Stimulated activated CD8-positive, alpha-beta memory T cell treated with anti-CD3 and anti-CD28 coated beads, Interleukin-4, amount 100 ng/mL, for 1 hour (primary cell): ENCODE measurements at places on chromosomes 1 and 21.

GRCh38 chr1:181849071-181849470, 212.4 kb downstream of the ZNF648 start:
- DNase-seq = no peak

DNA sequence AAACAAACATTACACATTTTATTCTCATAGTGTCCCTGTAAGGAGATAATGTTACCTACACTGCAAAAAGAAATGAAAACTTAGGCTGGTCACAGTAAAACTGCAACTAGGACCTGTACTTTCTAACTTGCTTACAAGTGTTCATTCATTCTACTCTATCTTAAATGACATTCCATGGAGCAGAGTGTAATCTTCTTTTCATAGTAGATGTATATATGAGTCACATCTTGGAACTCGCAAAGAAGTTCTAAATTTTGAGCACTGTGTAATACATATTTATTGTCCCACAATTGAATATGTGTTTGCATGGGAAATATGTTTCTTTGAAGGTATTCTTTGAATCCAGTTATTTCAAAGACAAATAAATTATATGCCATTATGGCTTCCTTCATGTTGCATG, 1258.5 kb upstream of the ADGRL2 start:
- DNase-seq = no peak

DNA sequence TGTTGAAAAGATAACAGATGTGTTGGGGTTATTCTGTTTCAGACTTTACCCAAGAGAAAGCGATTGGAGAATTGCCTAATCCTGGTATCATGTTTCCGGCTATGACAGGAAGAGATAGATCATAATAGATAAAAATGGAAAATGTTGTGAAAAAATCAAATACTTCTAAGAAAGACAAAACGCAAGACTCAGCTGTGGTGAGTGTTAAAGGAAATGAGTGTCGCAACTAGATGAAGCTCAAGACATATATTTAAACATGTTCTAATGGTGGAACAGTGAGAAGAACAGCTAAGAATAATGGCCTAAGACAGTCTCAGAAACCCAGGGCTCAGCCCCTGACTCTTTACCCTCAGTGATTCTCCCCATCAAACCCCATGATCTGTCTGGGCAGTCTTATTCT, 426.7 kb upstream of the RUNX1 start:
- DNase-seq = no peak

DNA sequence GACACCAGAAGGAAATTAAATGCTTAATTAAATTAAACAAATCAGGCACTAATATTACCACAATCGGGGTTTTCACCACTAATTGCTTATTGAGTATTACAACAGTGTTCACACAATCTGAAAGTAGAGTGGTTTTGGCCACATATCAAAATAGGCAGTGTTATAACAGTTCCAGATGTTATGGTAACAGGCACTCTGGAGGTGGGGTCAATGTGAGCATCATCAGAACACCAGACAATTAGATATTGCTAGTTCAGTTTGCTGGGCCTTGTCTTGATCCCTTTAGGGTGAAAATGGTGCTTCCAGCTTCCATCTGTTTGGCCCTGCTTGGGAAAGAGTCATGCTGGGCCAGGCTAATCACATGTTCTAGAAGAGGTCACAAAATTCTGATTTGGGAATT, 14.5 kb upstream of the DDAH1 start:
- no peak for DNase-seq

- DNase-seq = no peak
These were observed 60.5 kb upstream of the HP1BP3 start for GRCh38 chr1:20847611-20848080.

DNA sequence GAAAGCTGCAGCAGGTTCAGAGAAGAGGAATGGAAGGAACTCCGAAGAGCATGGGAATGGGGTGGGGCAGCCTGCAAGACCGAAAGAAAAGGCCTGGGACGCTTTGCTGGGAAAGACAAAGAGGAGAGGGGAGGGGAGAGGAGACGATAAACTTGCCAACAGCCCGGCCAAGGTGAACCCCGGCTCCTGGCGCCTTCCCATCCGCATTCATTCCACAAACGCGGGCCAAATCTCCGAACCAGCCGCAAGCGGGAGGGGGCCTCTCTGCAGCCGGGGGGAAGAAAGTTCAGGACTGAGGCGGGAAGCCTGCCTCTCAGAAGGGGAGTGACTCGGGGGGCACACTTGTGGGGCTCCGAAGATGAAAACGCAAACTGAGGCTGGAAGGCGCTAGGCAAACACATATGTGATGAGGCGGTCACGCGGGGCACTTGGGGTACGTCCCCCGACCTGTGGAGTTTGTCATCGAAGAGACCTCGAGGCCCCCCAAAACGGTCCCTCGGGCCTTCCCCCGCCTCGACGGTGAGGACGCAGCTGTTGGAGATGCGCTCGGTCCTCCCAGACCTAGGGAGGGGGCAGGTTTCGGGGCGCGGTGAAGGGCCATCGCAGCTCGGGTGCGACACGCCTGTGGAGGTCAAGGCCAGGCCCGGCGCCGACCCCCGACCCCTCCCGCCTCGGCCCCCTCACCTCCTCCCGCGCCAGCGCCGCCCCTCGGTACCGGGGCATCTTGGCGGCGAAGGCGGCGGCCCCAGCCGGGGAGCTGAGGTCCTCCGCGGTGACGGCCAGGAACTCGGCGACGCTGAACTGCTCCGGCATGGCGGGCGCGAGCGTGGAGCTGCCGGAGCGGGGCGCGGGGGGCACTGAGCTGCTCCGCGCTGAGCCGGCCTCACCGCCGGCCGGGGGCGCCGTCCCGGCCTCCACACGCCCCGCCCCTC, at the start of gene ASAP3:
ASAP3 (minus strand) TSS at position 859 of the 932 bp plus-strand sequence; CDS start at position 813, 46 bp downstream.
- DNase-seq = no peak

- no peak for DNase-seq
These were observed 67.4 kb downstream of the DMRTB1 start for GRCh38 chr1:53526451-53527101.

DNA sequence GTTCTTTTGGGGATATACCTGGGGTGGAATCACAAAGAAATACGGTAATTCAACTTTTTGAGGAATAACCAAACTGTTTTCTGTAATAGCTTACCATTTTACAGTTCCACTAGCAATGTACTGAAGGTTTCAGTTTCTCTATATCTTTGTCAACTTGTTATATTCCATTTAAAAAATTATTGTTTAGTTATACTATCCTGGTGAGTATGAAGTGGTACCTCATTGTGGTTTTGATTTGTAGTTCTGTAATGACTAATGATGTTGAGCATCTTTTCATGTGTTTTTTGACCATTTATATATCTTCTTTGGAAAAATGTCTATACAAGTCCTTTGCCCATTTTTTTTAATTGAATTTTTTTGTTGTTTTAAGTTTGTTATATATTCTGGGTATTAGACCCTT, 39.4 kb downstream of the MAST2 start:
- no peak for DNase-seq

DNA sequence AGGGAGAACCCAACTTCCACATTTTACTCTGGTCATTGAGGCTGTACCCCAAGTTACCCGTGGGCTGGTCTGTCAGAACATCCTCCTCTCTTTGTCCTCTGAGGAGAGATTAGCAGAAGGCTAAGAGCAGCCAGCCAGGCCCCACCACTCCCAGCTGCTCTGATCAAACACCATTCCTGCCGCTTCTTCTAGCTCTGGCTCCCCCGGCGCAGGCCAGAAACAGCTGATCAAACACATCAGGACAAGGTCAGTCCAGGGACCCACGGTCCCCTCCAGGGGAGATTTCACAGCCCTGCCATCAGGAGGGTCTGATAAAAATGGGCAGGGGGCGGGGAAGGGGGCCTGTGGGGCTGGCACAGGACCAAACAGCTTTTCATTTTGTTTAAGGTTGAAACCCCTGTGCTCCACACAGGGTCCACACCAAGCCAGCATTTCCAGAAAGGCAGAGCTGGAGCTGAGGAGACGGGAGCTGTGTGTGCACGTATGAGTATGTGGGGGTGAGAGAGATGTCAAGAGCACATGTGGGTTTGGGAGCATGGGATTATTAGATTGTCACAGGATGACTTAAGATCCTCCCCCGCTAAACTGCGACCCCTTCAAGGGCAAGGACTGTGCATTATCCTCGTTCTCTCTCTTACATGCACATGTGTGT, 29.9 kb upstream of the EPHA8 start:
- DNase-seq = no peak

DNA sequence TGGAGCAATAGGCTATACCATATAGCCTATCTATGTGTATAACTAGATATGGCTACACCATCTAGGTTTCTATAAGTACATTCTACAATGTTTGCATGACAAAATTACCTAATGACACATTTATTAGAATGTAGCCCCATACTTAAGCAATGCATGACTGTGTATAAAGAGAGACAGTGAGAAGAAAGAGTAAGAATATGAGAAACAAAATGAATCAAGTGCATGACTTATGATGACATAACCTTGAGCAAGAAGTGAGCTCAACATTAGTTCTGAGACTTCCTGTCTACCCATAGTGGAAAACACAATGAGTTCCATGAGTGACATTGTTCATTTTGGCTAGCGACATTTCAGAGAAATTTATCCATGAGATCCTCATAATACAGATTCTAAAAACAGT, 10.1 kb downstream of the SLC44A5 start:
- DNase-seq = no peak

GRCh38 chr21:19261731-19262376, 858.3 kb upstream of the TMPRSS15 start:
- no peak for DNase-seq

DNA sequence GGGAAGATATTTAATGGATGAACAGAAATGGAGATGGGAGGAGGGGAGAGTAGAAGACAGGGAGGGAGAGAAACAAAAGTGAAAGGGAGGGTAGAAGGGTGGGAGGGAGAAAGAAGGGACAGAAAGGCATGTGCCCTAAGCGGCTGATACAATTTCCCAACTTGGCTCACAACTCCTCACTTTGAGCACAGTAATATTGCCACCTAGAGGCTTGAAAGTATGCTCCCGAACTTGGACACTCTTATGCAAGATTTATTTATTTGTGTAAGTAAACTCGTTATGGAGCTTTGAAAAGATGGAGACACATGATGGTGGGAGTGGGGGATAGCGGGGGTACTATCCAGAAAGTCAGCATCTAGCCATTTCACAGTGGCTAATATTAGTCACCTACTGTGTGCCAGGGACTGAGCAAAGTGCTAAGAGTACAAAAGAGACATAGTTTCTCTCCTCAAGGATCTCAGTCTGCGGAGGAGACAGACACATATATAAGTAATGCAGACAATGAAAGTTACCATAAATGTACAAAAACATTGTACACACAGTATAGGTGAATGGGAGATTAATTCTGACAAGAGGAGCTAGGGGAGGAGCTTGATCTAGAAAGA, 189.7 kb downstream of the SEC16B start:
- no peak for DNase-seq

- DNase-seq = no peak
These were observed 3.1 kb upstream of the FNDC10 start for GRCh38 chr1:1602968-1603506.

GRCh38 chr1:27862671-27863537, 9.4 kb upstream of the THEMIS2 start:
- no peak for DNase-seq

DNA sequence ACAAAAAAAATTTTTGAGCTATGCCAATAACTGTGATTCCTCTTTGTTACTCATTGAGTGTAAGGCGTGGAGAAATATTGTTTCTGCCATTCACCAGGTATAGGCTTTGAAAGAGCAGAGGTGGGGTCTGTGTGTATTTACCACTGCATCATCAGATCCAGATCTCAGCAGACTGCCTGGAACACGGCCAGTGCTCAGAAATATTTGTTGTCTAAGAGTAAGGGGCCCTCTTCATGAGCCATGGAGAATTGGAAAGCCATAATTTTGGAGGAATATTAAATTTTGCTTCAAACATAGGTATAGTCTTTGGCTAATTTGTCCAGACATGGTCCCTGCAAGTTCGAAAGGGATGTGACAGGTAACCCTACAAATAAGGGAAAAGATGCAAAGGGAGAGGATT, 231.3 kb upstream of the IRF2BP2 start:
- no peak for DNase-seq

DNA sequence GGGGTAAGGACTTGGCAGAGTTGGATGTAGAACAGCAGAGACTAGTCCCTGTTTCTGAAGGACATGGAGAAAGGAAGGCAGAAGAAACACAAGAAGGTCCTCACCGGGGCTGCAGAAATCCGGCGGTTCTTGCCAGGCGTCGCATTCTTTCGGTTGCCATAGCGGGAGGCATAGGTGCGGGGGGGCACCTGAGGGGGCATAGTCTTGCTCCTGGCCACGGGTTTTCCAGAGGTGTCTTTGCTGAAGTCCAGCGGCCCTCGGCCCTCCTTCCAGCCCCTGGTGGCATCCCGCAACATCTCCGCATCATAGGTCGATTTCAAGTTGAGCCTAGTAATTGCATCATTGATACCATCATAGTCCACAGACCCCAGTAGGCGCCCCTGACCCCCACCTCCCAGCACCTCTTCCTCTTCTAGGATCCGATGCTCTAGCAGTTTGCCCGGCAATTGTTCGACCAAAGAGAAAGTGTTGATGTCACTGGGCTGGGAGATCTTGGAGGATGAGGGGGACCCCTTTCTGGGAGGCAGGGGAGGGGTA, 25.8 kb downstream of the PIK3C2B start:
- no peak for DNase-seq

GRCh38 chr1:207459008-207459407, 4.9 kb downstream of the CR2 start:
- DNase-seq = no peak

- DNase-seq = no peak
These were observed 100.9 kb downstream of the DDX20 start for GRCh38 chr1:111856411-111857185.

- DNase-seq = no peak
These were observed 81.8 kb upstream of the SLC44A3 start for GRCh38 chr1:94738371-94738770.

GRCh38 chr1:193486671-193487229, 300.3 kb upstream of the B3GALT2 start:
- no peak for DNase-seq

- DNase-seq = no peak
These were observed 22.1 kb upstream of the TBX15 start for GRCh38 chr1:119010201-119010600.

- DNase-seq = no peak
These were observed 190.4 kb downstream of the ZBTB18 start for GRCh38 chr1:244241438-244241837.

GRCh38 chr1:4557949-4558348, 96.5 kb upstream of the AJAP1 start:
- no peak for DNase-seq

DNA sequence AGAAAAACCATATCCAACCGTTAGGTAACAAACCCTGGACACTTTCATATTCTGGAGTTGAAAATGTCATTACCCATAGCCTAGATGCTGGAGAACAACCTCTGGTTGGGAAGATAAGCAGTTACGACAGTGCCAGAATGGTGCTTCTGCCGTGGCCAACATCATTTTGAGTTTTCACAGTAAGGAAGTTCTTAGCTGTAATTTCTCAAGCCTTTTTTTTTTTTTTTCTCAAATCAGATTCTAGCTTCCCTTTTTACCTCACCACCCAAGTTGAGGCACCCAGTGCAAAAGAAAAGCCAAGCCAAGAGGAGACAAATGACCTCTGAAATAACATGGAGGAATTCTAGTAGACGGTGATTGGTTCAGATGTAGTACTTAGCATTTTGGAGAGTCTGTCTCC, 21.8 kb downstream of the PPT1 start:
- DNase-seq = no peak
